HepG2 (cell line): ENCODE measurements at places on chromosomes 6 and 20. TPM values are rescaled to one million over a fixed set of nuclear protein-coding genes. Genes with fewer than 3 reads are reported as not detected.

Gene RBPJL
- total RNA-seq, result not detected in 2 replicates

Gene GNAS-AS1
- not detected in 2 replicates for total RNA-seq

DNA sequence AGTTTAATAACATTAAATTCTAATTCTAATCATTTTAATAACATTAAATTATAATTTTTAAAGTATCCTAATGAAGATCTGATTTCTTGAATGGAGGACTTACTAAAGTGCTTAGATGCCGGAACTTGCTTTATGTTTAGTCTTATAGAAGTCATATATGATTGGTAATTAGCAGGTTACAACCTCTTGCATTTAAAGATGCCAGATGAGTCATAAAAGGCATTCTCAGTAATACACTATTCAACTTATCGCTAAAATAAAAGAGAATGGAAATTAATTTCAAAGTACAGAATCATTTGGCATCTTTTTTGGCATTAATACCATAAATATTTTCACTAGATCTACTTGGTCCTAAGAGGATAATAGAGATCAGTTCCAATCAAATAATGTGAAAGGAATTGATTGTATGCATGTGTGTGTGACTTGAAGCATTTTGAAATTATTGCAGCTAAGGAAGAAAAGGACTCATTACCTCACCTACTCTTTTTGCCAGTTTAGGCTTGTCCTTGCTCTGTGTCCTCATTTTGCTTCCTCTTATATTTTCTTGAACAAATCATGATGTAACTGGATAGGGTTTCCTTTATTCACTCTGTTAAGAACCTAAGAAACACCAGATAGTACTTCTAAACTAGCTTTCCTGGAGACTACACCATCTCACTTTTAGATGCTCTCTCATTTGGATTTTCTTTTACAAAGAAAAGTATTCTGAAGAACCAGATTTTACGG, 2.7 kb downstream of the COL21A1 start:
- no peak overlapping the region for H3K4me3 ChIP-seq
- no peak for DNase-seq
- H3K27ac ChIP-seq, result no peak overlapping the region

DNA sequence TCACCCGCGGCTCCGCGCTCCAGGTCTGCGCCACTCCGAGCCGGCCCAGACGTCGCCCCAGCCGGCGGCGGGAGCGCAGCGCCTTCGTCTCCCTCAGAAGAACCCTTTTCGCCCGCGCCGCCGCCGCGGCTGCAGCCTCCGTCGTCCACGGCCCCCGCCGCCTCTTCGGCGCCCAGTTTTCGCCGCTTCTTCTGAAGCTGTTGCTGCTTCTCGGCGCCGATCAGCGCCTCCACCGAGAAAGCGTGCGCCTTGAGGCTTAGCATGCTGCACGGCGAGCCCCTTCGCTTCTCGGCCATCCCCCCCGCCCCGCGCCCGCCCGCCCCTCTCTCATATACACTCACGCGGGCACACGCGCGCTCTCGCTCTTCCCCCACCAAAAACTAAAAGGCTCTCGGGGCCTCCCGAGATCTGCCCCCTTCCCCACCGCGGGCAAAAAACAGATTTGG, 489 bp downstream of the TBX18 start:
- no peak for DNase-seq
- no peaks in the 10 kb centered on the region for H3K36me3 ChIP-seq
- no peak overlapping the region for H3K27ac ChIP-seq
- H3K27me3 ChIP-seq, result peaks cover 56% of the 10 kb centered on the region

- H3K4me3 ChIP-seq, result no peak overlapping the region
- no peaks in the 10 kb centered on the region for H3K36me3 ChIP-seq
- H3K27me3 ChIP-seq, result peaks cover 3% of the 10 kb centered on the region; the same call in 2 of the 3 replicates
Observed at GRCh38 chr6:17107863-17108262, 6.0 kb downstream of the STMND1 start.

- no peaks in the 10 kb centered on the region for H3K36me3 ChIP-seq
- no peak overlapping the region for H3K4me3 ChIP-seq
- no peaks in the 10 kb centered on the region for H3K4me1 ChIP-seq
- peaks cover 1% of the 10 kb centered on the region; the same call in 1 of the 2 replicates for H3K27me3 ChIP-seq
- no peak overlapping the region for H3K27ac ChIP-seq
Observed at GRCh38 chr6:169320013-169320412, 66.4 kb upstream of the THBS2 start.

GRCh38 chr6:82270881-82271635, 23.5 kb upstream of the IBTK start:
- H3K4me3 ChIP-seq, result no peak overlapping the region
- H3K27ac ChIP-seq, result no peak overlapping the region
- peak; percentile 30 for DNase-seq
- H3K36me3 ChIP-seq, result no peaks in the 10 kb centered on the region

DNA sequence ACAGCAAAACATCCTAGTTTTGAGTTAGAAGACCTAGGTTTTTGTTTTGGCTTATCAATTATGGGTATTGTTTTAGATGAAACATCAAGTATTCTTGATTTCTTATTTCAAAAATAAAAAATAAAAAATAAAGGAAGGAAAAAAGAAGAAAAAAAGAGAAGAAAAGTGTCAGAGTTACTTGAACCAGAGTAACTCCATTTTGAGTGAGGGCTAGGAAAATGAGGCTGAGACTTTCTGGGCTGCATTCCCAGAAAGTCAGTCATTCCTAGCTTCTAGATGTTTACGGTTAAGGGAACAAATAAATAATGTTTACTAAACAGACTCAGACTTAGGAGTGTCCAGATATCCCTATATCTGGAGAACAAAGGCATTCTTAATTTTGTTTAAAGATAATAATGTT, 45.3 kb upstream of the HFE start:
- peak overlapping the region; percentile 94 for H3K27ac ChIP-seq
- no peak for DNase-seq
- no peaks in the 10 kb centered on the region for H3K36me3 ChIP-seq
- no peak overlapping the region for H3K4me3 ChIP-seq

DNA sequence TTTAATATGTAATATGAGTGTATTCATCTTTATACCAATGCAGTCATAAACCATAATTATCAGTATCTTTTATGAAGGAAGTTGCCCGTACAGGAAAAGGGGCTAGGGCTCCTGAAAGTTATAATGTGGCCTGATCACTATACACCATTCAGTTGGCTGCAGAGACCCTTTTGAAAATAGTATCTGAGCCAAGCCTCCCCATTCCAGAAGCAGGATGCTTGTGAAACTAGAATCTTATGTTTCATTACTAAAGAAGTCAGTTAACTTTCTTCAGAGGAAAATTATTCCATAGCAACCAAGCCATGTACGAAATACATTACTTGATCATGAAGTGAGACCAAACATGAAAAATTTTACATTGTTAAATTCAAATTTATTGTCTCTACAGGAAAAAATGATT, 251.5 kb upstream of the TCF21 start:
- H3K36me3 ChIP-seq, result no peaks in the 10 kb centered on the region
- no peaks in the 10 kb centered on the region for H3K27me3 ChIP-seq
- no peak overlapping the region for H3K27ac ChIP-seq
- no peak overlapping the region for H3K4me3 ChIP-seq
- H3K4me1 ChIP-seq, result no peaks in the 10 kb centered on the region
